ENCODE measurements at places on chromosomes 16 and 17.

GRCh38 chr17:9512323-9513168, 63.1 kb downstream of the STX8 start:
- no peak for DNase-seq

GRCh38 chr17:11485336-11486100, 112.8 kb upstream of the DNAH9 start:
- no peak for DNase-seq

DNA sequence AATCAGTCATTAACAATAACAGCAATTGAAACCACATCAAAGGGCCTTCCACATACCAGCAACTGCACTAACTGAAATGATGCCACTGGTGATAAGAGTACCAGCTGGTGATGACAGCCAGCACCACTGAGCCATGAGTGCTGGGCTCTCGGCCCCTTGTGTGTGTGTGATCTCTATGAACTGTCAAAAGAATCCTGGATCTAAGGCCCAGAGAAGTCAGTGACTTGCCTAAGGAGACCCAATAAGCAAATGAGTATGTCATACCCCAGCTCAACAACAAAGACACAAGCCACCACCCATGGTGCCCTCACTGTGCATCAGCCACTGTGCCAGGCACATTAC, 220.9 kb downstream of the ZNF423 start:
- DNase-seq = no peak

DNA sequence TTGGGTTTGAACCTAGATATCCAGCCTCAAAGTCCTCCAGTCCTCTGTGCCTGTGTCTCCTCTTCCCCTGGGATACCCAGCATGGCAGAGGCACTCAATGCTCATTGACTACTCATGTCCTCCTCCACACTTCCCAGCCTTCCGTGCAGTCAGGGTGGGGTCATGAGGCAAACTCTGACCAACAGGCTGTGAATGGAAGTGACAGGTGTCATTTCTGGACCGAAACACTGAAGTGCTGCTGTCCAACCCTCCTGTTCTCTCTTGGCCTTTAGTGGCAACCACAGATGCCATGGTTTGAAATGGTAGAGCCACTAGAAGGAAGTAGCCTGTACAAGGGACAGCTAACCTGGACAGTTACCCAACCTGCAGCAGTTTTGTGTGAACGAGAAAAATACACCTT, 46.7 kb upstream of the MAP3K14 start:
- DNase-seq = no peak

- DNase-seq = no peak
Observed at GRCh38 chr16:28204204-28204603, 7.6 kb downstream of the XPO6 start.

DNA sequence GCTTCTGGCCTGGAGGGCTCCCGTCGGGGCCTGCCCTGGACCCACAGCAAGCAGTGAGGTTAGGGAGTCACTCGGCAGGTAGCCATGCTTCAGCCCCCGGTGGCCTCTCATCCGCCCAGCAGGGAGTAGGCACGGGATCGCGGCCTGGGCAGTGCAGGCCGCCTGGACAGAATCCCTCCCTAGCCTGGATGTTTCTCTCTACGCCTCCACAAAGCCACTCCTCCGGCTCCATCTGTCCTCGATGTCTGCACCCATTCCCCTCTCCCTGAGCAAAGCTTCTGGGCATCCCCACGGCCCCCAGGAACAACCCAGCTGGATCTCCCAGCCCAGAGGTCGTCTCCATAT, 145.2 kb downstream of the RBFOX3 start:
- no peak for DNase-seq

DNA sequence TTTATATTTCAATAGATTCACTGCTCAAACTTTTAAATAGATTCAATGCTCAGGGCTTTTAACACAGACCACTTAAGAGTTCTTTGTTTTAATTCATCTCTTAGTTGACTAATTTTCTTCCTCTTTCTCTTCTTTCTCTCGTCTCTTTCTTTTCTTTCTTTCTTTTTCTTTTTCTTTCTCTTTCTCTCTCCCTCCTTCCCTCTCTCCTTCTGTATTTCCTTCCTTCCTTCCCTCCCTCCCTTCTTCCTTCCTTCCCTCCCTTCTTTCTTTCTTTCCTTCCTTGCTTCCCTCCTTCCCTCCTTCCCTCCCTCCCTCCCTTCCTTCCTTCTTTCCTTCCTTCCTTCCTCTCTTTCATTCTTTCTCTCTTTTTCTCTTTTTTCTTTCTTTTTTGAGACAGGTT, 104.4 kb downstream of the LYRM1 start:
- no peak for DNase-seq

- no peak for DNase-seq
Observed at GRCh38 chr16:73233846-73234424, 186.0 kb upstream of the ZFHX3 start.

DNA sequence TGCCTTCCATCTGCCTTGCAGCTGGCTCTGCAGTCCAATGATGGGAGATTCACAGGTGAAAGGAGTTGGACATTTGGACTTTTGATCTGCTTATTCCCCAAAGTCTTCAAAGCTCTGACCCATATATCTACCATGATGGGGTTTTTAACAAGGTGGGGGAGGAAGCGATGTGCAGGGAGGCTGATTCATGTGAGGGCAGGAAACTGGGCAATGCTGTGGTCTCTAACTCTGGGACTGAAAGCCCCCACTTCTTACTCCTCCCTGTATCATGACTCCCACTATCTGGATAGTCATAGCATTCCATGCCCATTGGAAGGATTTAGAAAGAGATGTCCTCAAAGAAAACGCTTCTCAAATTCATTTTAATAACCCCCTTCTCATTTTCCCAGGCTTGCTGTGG, 16.3 kb downstream of the HOXB1 start:
- no peak for DNase-seq

GRCh38 chr16:70660672-70661350, 14.5 kb downstream of the IL34 start:
- DNase-seq = no peak

Measured in omental fat pad (tissue), 4 donors.